Bone marrow (tissue), 2 donors: ENCODE measurements at places on chromosomes 11 and 22.

GRCh38 chr11:67272327-67273259, 6.3 kb downstream of the GRK2 start:
- DNase-seq = no peak

DNA sequence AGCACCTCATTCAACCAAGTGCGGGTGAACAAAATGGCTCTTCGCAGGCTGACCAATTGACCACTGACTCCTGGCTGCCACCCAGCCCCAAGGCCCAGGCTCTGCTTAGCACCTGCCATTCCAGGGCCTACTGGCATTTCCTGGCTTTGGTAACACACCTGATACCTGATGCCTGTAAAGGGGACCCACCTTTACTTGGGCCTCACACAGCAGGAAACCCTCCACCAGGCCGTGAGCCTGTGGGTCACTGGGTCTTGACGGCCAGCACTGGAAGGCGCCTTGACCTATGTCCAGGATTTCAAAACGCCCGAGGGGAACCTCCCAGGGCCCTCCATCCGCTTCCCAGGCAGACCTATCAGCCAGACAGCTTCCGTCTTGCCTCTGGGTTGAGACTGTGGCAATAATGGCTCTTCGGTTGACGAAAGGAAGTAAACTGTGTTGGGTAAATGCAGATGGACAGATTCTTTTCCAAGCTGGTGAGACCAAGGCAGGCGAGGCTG, 16.8 kb upstream of the TMEM184B start:
- DNase-seq = no peak

DNA sequence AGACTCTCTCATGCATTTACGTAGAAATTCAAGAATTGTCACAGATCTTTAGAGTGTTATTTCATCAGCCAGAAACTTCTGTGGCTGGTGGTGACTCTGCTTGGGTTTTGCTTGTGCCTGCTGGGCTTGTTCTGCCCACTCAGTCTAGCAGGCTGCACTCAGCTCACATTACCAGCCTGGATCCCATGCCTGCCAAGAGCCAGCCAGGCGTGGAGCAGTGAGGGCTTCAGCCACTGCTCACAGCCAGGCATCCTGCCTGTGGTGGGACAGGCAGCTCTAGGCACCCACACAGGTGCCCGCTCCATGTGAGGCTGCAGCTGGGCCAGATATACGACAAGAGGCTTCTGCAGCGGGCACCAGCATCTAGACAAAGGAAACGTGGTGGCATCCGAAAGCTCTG, 1213.3 kb upstream of the RAG2 start:
- no peak for DNase-seq

DNA sequence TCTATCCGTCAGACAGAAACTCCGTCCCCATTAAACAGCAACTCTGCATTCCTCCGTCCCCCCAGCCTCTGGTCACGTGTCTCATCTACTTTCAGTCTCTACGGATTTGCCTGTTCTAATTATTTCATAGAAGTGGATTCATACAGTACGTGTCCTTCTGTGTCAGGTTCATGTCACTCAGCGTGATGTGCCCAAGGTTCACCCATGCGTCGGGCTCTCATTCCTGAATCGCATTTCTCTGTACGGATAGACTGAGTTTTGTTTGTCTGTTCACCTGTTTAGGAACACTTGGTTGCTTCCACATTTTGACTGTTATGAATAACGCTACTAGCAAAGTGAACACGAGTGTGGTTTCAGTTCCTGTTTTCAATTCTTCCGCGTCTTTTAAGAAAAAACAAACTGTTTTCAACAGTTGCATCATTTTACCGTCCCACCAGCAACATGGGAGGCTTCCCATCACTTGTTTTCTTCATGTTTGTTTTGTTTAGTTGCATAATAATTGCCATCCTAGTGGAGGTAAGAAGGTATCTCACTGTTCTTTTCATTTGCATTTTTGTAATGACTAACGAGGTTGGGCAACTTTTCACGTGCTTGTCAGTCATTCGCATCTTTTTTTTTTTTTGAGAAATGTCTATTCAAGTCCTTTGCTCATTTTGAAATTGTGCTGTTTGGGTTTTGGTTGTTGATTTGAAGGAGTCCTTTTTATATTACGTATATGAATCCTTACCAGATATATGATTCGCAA, 8.9 kb upstream of the NLRP6 start:
- peak; percentile 78 for DNase-seq

DNA sequence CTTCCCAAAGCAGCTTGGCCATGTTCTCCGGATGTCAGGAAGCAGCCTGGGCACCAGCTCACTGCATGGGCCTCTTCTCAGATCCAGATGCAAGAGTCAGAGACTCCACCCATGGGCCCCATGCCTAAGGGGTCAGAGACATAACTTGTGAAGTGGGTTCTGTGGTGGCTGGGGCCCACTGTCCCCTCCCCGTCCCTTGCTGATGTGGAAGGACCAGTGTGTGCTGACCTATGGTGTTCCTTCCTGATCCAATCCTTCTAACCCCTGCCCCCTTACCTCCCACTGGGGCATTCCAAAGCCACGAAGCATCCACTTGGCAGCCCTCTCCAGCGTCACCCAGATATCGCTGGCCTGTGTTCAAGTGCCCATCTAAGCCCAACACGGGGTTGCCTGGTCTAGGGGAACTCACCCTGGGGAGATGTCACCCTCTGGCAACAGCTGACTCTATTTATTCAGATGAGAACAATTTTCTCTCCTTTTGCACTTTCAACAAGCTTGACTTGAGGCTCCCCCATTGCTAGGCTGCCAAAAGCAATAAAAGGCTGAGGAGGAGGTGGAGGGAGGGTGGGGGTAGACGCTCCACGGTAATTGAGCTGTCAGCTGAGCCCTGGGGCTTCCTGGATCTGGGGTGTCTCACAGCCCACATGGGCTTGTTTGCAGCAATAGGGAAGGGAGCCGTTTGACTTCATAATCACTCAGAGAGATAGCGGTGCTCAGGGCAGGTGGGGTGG, 158.5 kb downstream of the ADAMTS15 start:
- no peak for DNase-seq

- no peak for DNase-seq
Observed at GRCh38 chr11:131637469-131638175, 267.2 kb downstream of the NTM start.

- DNase-seq = no peak
Observed at GRCh38 chr11:70549386-70549785, 151.1 kb downstream of the CTTN start.

- DNase-seq = no peak
Observed at GRCh38 chr11:34839969-34840368, 76.2 kb downstream of the APIP start.

- no peak for DNase-seq
Observed at GRCh38 chr11:64684357-64684756, 38.6 kb downstream of the NRXN2 start.

DNA sequence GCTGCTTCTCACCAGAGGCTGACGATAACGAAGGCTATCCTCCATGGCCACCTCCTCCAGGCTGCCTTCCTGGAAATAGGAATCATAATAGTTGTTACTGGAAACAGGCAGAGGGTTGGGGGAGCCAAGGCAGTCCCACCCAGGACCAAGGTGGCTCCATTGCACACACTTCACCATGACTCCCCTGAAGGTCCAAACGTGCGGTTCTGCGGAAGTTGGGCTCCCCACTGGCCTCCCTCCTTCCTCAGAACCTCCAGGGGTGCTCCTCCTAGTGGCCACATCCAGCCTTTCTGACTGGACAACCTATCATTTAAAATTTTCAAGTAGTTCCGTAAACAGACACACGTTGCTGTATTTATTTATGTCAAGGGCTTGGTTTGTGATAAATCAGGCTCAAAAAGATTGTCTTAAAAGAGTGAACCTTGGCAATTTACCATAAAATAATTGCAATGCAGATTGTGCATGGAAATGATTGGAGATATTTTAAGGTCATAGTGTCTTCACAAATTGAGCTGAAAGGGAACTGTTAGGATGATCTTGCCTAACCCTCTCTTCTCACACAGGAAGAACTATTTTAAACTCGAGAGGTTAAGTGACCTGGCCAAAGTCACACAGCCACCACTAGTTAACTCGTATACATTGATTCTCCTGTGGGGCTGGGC, 1.4 kb upstream of the TCN2 start:
- peak; percentile 17 for DNase-seq

GRCh38 chr11:106621484-106621883, 396.8 kb downstream of the GUCY1A2 start:
- DNase-seq = no peak

DNA sequence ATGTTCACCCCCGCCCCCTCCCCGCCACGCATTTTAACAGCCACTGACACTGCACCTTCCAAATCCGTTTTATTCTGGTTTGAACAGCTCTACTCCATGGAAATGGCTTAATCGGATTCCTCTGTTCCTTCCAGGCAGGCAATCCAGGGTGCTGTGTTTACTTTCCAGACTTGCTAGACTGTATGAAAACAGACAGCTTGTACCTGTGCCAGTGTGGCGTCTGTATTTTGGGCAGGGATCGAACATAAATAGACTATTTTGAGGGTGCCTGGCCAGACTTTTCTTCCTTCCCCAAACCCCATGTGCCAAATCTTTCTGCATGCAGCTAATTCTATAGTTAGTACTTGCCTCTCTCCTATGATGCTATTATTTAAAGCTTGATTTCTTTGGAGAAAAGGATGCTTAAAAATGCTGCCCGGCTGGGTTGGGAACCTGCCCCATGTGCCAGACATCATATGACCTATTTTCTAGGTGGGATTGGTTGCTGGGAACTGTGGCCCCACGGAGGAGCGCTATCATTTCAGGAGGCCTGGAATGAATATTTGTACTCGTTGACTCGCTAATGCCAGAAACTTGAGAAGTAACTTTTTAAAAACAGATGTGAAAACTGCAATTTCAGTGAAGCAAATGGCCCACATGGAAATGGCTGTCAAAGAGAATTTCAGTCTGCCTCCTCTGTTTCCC, 814.8 kb downstream of the BRD1 start:
- DNase-seq = no peak

DNA sequence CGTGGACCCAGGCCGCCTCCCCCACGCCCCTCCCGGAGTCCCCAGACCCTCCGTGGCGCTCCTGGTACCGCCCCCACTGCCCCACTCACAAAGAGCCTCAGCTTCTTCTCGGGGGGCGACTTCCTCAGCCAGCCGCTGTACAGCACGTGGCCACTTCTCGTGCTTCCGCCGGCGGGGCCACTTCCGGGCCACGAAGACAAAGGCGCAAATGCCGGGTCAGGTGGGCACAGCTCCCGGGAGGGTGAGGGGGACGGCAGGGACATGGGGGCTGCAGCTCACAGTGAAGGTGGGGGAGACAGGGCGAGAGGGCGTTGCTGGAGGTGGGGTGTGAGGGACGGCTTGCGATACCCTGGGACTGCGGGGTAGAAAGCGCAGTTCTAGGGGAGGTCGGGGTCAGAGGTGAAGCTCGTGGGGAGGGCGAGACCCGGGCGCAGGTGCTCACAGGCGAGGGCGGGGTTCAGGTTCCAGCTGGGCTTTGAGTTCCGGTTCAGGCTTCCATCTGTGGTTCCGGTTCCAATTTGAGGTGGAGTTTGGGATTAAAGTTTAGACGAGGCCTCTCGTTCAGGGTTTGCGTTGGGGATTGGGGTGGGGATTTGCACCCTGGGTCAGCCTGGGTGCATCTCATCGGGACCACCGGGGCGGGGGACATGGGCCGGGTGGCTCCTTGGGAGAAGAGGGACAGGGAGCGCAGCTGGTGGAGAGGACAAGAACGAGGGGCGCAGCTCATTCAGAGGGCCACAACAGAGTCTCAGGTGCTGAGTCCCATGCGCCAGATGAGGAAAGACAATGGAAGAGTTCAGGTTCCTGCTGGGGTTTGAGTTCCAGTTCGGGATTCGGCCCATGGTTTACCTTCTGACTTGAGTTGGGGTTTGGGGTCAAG, at the start of gene GAB4:
GAB4 (minus strand) TSS at position 371 of the 880 bp plus-strand sequence; CDS start at position 263, 108 bp downstream.
- DNase-seq = no peak

DNA sequence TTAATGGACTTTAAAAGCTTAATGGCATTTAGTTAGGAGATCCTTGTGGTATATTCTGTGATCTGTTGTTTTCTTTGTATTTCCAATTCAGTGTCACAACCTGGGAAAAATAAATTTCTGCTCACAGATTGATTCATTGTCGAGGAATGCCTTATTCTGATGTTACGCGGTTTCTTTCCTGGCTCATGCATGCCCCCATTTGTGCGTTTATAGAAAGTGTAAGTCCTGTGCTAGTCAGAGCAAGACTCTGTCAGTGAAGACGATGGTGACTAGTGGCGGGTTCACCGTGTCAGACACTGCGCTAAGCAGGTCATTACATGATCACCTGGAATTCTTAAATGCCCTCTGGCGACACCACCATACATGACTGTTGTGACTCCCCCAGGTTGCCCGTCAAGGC, 169.4 kb downstream of the TBC1D22A start:
- no peak for DNase-seq

GRCh38 chr11:94705419-94705818, 62.7 kb upstream of the AMOTL1 start:
- DNase-seq = no peak

GRCh38 chr22:45314054-45314721, 4.5 kb downstream of the FAM118A start:
- no peak for DNase-seq

DNA sequence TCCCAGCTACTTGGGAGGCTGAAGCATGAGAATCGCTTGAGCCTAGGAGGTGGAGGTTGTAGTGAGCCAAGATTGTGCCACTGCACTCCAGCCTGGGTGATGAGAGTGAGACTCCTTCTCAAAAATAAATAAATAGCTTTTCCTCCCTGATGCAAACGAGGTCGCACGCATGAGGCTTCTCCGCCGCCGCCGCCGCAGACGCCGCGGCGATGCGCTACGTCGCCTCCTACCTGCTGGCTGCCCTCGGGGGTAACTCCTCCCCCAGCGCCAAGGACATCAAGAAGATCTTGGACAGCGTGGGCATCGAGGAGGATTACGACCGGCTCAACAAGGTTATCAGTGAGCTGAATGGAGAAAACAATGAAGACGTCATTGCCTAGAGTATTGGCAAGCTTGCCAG, 20.0 kb upstream of the RAB39A start:
- DNase-seq = no peak
